ENCODE measurements at places on chromosomes 1 and 21.

DNA sequence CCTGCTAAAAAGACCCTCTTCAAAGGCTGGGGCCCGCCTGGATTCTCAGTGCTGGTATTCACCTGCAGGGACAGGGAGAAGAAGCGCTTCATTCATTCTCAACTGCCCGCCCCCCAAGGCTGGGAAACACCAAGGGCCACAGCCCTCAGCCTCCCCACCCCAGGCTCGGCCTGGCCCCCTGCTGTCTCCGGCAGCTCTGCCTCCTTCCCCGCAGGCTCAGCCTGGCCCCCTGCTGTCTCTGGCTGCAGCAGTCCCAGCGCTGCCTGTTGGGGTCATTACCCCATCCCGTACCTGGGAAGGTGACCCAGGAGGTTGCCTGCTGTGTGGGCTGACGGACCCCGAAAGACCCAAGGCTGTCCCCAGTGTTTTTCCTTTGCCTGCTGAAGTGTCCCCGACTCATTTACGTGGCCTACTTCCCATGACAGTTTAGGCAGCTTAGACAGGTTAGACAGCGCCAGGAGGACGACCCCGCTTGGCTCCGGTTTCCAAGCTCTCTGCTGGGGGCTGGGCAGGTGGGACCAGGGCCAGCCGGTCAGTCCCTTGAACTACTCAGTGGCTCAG, 22.9 kb upstream of the CLSTN1 start:
- no peak for DNase-seq

DNA sequence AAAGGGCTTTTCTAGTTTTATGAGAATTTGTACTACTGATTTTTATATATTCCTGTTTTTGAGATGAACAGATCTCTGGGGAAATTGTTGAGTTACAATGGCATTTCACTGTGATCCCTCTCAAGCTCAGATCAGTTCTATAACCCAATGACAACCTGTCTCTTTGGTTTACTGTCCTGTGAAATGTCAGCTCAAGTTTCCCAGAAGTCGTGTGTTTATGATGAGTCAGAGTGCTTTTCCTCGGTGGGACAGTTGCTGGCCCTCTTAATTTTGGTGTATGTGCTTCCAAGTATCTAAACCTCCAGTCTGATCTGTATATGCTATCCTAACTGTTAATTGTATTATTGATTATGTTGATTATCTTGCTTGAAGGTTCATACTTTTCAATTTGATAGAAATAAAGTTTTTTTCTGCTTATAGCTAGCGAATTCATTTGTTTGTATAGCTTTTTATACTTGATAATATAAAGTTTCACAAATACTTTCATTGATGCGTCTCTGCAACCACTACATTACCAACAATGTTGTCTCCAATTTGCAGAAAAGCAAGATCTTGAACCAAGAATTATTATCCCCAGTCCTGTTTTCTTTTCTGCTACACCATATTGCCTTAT, 77.5 kb upstream of the DNAJC6 start:
- DNase-seq: no peak

GRCh38 chr1:237879195-237879594, 11.5 kb downstream of the ZP4 start:
- no peak for DNase-seq

- no peak for DNase-seq
Measured at GRCh38 chr1:8133657-8134430, 107.7 kb upstream of the ERRFI1 start.

GRCh38 chr1:111145542-111145941, 5.5 kb downstream of the CEPT1 start:
- DNase-seq: no peak

- DNase-seq: no peak
Measured at GRCh38 chr1:112581586-112582192, 37.3 kb downstream of the ST7L start.

DNA sequence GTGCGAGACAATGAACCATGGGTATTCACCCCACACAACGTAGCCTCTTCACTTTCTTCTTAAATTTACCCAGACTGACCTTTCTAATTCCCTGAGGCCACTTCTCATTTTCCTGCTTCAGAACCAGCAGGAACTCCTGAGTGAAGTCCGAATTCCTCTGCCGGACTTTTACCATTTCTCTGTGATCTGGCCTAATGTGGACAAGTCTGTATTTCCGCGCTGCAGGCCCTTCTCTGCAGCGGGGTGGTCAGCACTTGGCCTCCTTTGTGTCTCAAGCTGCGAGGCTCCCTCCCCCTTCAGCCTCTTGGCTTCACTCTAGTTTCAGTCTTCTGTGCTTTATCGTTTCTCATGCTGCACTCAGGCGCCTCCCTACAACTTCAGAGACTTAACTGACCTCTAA, 9.4 kb upstream of the CTBS start:
- no peak for DNase-seq

Data from activated CD8-positive, alpha-beta memory T cell treated with anti-CD3 and anti-CD28 coated beads for 1 hour (primary cell).